ENCODE measurements at places on chromosomes 6 and 20.

DNA sequence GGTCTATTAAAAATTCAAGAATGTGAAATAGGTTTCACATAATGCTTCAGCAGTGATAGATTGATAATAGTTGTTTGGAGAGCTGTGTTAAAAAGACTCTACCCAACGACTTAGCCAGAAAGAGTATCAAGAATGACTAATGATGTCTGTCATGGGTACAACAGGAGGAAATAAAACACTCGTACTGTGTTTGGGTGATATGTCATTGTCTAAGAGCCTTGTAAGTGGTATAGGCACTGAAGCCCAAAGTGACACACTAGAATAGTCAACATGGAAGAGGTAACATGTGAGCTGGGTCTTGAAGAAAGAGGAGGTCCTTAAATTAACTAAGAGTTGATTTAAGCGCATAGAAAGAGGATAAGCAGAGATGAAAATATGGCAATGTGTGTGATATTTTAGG lies 471.8 kb upstream of the MAN1A1 start:
- no peak for DNase-seq

GRCh38 chr20:63911176-63911575 lies 16.2 kb downstream of the DNAJC5 start:
- no peak for DNase-seq

DNA sequence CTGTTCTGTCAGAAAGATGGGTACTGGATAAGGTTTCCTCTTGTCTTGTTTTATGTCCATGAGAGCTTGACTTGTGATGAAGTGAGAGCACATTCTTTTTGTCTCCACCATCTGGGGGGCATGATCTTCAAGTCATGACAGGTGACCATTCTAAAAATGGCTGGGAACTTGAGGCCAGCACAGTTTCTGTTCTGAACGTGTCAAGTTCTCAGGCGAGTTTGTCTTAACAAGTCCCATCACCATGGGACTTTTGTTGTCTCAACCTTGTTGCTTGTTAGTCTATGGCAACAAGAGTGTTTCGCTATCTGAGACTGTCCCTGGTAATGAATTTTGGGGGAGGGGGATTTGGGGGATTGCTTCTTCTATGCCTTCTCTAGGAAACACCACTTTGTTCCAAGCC lies 25.6 kb upstream of the ENPP4 start:
- DNase-seq: no peak

DNA sequence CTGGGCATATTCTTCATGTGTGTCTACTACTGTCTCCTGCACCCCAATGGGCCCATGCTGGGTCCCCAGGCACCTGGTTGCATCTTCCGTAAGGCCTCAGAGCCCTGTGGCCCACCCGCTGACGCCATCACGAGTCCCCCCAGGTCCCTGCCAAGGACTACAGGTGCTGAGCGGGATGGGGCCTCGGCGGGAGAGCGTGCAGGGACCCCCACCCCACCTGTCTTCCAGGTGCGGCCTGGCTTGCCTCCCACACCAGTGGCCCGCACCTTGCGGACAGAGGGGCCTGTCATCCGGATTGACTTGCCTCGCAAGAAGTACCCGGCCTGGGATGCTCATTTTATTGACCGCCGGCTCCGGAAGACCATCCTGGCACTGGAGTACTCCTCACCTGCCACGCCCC lies 13.2 kb upstream of the CCM2L start:
- no peak for DNase-seq

- DNase-seq: no peak
Measured at GRCh38 chr20:23290761-23291574, 59.6 kb upstream of the NXT1 start.

GRCh38 chr6:163738725-163739407 lies 324.3 kb downstream of the QKI start:
- no peak for DNase-seq

GRCh38 chr6:136077834-136078576 lies 172.1 kb downstream of the MTFR2 start:
- no peak for DNase-seq

DNA sequence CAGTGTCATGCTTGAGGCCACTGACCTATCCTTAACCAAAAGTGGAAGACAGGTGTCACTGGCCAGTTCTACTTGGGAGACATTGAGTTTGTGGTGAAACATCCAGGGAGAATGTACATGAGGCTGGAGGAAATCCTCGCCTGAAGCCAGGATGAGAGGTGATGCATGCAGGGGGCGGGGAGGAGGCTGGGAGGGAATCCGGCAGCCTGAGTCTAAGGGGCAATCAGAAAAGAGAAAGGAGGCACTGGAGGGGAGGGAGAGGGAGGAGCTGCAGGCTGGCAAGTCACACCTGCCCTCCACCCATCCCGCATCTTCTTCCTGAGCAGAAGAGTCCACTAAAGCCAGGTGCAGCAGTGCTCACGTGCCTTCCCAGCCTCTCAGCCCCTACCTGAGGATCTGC lies 14.9 kb upstream of the DDO start:
- DNase-seq: peak; percentile 14

DNA sequence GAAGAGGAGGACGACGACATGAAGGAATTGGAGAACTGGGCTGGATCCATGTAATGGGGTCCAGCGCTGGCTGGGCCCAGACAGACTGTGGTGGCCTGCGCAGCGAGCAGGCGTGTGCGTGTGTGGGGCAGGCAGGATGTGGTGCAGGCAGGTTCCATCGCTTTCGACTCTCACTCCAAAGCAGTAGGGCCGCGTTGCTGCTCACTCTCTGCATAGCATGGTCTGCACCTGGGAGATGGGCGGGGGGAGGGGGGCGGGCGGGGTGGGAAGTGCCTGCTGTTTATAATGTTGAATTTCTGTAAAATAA lies 42.3 kb downstream of the CHMP4B start:
- DNase-seq: no peak

- no peak for DNase-seq
Measured at GRCh38 chr6:169495601-169496000, 206.2 kb downstream of the WDR27 start.

GRCh38 chr6:88985901-88986300 lies 22.5 kb upstream of the RNGTT start:
- no peak for DNase-seq

GRCh38 chr20:32984196-32984595 lies 20.0 kb downstream of the SUN5 start:
- DNase-seq: no peak

DNA sequence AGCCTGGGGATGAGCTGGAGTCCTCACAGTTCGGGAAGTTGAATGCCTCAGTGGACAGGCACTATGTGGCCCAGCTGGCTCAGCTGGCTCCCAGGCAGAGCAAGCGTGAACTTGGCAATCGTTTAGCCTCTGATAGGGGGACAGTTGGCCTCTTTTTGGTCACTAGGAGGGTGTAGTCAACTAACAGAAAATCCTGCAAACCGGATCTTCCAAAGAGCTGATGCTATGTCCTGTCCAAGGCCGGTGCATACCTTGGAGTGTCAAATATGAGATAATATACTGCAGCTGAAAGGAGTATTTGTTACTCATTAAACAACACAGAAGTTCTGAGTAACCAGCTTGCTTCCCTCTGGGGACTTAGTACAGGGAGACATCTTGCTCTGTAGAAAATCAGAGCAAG lies 126.2 kb upstream of the EXOC2 start:
- DNase-seq: no peak

DNA sequence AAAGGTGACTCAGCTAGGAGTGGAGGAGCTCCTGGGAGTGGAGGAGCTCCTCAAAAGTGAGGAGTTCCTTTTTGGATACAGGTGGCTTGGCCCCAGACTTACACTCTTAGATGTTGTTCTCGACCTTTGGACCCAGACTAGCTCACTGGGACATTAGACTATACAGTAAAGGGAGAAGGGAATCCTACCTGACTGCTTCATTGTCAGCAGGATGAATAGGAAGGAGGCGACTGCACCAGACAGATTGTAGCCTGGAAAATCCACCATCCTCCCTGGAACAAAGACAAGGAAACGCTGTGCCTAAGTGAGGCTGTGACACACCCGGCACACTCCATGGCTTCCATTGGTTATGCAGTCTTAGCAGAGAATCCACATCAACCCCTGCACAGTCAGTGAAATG lies at the start of gene BTNL2:
Gene BTNL2 (minus strand): TSS at position 325 of the 400 bp plus-strand sequence. CDS start 58 bp downstream, at position 267.
- DNase-seq: no peak

DNA sequence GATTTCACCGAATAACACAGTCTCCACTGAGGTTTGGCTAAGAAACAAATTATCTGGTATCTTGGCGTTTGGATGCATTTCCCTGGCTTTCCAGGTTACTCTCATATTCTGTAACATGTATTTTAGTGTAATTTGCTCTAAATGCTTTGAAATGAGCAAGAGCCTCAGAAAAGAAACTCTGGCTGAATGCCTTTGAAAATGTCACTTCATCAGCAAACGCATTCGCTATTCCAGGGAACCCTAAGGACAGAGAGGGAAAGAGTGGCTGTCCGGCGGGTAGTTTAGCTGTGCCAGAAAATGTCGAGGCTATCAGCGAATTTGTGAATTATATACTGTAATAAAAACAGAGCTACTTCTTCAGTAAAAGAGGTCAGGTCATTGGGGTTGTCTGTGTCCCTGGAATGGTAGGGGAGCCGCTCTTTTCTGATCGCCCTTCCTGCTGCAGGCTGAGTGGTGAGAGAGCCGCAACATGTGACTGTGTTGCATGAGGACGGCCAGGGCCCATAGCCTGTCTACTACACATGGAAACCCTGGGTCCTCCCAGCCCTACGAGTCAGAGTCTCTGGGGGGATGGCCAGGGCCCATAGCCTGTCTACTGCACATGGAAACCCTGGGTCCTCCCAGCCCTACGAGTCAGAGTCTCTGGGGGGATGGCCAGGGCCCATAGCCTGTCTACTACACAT lies 57.3 kb downstream of the SMOC2 start:
- no peak for DNase-seq

GRCh38 chr6:27836141-27836782 lies 75.9 kb downstream of the OR2B2 start:
- DNase-seq: no peak

GRCh38 chr6:138503881-138504680 lies 4.8 kb upstream of the NHSL1 start:
- DNase-seq: no peak

DNA sequence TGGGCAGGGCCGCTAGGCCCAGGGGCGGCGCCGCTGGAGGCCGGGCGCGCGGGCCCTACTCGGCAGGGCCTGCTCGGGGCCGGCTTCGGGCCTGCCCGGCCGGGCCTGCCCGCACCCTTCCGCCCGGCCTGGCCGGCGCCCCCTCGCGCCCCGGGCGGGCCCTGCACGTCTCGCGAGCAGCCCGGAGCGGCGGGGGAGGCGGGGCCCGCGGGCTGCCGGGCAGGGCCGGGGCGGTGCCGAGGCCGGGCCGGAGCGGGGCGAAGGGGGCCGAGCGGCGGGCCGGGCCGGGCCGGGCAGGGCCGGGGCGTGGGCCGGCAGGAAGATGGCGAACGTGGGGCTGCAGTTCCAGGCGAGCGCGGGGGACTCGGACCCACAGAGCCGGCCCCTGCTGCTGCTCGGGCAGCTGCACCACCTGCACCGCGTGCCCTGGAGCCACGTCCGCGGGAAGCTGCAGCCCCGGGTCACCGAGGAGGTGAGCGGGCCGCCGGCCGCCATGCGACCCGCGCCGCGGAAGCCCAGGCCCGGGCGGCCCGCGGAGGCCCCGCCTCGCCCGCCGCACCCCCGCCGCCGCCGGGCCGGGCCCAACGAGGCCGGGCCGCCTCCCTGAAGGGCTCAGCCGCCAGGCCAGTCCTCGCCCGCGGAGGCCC lies at the start of gene NPEPL1:
Gene NPEPL1 (plus strand): TSS at position 222 of the 647 bp plus-strand sequence. CDS start 101 bp downstream, at position 323.
- peak; percentile 34 for DNase-seq

- DNase-seq: no peak
Measured at GRCh38 chr20:57203204-57203603, 63.2 kb downstream of the BMP7 start.

DNA sequence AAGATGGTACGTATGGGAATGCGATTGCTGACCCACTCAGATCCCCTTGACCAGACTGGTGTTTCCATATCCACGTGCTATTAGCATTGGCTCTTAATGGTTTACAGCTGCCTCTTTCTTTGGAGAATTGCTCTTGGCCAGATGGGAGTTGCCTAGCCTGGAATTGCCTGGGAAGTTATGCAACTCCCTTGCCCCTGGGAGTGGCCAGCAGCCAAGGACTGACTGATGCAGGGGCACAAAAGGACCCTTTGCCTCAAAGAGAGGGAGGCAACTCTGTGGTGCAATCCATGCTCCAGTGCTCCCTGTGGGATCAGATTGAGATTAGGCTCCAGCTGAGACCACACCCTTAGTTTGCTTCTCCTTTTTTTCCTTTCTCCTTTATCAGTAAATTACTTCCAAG lies 203.5 kb upstream of the JAG1 start:
- no peak for DNase-seq

GRCh38 chr6:164889980-164890379 lies 419.4 kb downstream of the C6orf118 start:
- DNase-seq: no peak

- DNase-seq: no peak
Measured at GRCh38 chr20:4104842-4105241, 89.5 kb upstream of the RNF24 start.

GRCh38 chr20:25078662-25079061 lies 3.3 kb downstream of the VSX1 start:
- no peak for DNase-seq

Measured in NCI-H510A (cell line).